T-cell (primary cell): ENCODE measurements at places on chromosomes 7 and 10.
A peak's percentile ranks its signal among the peaks of the same experiment; 100 is the strongest.

GRCh38 chr7:80661729-80662128 lies 23.3 kb downstream of the CD36 start:
- no peak overlapping the region for H3K27ac ChIP-seq
- DNase-seq, result no peak

- H3K4me3 ChIP-seq, result peak overlapping the region; percentile 17
- no peaks in the 10 kb centered on the region for H3K27me3 ChIP-seq
- H3K36me3 ChIP-seq, result no peaks in the 10 kb centered on the region
- DNase-seq, result peak; percentile 62
These were observed 168.0 kb upstream of the ZNF32 start for GRCh38 chr10:43816351-43817321.

DNA sequence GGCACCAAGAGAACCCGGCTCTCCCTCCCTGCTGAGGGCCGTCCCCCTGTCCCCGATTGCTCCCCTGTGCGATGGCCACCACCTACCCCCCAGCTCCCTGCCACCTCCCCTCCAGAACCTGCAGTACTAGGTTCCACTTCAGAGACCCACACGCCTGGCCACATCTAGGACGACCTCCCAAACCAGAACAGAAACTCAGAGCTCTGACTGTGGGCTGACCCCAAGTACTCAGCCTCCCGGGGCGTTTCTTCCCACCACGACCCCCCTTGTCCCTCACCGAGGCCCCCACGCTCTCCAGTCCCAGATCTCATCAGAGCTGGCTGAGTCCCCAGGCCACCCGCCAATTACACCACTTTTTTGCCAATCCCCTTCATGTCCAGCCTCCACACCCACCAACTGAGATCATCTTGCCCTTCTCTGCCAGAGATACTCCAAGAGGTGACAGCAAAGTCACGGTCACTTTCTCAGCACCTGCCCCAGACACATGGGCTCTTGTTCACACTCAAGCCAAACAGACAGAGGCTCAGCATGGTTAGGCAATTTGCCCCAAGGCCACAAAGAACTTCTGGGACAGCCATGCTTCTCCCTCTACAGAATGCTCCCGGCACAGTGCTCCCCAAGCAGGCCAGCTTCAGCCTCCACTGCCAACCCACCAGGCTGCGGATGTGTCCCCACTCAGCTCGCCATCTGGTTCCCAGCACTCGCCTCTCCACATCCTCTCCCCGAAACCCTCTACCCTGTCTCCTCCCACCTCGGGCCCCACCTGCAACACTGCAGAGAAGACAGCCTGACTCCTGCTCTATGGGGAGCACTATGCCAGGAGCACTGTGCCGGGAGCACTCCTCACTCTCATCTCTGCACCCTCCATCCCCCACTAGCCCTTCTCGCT lies 4.7 kb downstream of the TMEM120A start:
- H3K27ac ChIP-seq, result no peak overlapping the region
- DNase-seq, result no peak
- H3K4me1 ChIP-seq, result peaks cover 28% of the 10 kb centered on the region
- peaks cover 16% of the 10 kb centered on the region for H3K36me3 ChIP-seq
- no peak overlapping the region for H3K4me3 ChIP-seq
- no peaks in the 10 kb centered on the region for H3K27me3 ChIP-seq

GRCh38 chr7:45162311-45162845 lies 4.8 kb downstream of the RAMP3 start:
- no peak for DNase-seq
- no peaks in the 10 kb centered on the region for H3K36me3 ChIP-seq
- H3K4me3 ChIP-seq, result no peak overlapping the region
- H3K27ac ChIP-seq, result no peak overlapping the region
- H3K27me3 ChIP-seq, result peaks cover 26% of the 10 kb centered on the region
- H3K4me1 ChIP-seq, result no peaks in the 10 kb centered on the region

GRCh38 chr7:50661345-50662040 lies 96.3 kb upstream of the DDC start:
- no peak overlapping the region for H3K4me3 ChIP-seq
- H3K27ac ChIP-seq, result peak overlapping the region; percentile 27
- peaks cover 6% of the 10 kb centered on the region for H3K27me3 ChIP-seq
- H3K4me1 ChIP-seq, result peaks cover 59% of the 10 kb centered on the region
- DNase-seq, result no peak
